ENCODE measurements at places on chromosomes 16 and 17.
A peak's percentile ranks its signal among the peaks of the same experiment; 100 is the strongest.

GRCh38 chr16:70788668-70789594 lies 12.0 kb downstream of the VAC14 start:
- no peak for DNase-seq

DNA sequence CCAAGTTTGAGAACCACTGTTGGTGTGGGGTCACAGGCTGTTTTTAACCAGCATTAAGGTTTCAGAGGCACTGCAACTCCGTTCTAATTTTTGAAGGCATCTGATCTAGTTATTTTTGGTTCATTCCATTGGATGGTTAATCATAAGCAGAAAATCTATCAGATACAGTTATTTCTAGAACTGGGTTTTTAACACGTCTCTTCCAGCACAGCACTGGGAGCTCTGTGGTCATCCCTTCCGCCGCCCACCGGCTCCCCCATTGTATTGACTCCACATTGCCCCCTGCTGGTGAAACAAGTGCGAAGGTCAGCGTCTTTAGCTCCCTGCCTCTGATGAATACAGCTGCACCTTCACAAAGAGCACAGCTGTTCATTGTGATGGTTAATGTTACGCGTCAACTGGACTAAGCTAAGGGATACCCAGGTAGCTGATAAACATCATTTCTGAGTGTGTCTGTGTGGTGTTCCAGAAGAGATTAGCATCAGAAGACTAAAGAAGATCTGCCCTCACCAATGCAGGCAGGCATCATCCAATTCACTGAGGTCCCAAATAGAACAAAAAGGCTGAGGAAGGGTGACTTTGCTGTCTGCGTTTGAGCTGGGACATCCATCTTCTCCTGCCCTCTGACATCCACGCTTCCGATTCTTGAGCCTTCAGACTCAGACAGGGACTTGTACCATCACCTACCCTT lies 8.5 kb downstream of the CCL18 start:
- DNase-seq, result peak; percentile 71

GRCh38 chr17:50867363-50868139 lies 1.4 kb upstream of the TOB1 start:
- DNase-seq, result peak; percentile 84

GRCh38 chr16:51881731-51882130 lies 665.2 kb downstream of the TOX3 start:
- no peak for DNase-seq

DNA sequence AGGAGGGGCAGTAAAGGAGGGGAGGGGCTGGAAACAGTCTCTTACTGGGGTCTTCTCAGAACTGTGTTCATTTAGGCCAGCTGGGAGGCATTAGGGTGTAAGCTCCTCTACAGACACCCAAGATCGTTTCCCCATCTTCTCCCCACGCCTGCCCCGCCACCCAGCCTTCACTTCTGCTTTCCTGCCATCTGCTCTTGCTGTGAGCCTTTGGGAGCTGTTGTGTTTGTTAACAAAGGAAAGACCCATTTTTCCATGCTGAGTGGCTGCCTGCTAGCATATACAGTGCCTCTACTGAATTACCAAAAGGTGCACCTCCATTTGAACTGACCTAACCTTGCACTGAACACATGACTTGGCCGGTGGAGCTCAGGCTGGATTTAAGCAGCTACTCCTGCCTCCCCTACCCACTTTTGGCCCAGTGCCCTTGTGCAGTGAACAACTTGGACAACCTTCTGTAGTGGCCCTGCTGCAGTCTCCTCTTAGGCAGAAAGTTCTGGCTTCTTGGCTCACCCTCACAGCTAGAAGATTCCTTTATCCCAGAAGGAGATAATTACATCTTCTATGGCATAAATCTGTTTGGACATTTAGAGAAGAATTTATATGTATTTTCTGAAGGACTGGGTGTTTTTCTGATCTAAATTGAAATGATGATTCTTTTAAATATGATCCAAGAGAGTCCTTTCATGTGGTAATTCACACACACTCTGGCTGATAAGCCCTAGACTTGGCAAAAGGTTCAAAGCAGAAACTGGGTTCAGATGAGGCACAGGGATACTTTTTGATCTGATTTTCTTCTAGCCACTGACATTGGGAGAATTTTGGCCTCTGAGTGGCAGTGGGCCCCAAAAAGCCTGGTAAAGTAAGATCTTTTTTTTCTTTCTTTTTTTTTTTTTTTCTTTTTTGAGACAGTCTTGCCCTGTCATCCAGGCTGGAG lies 81.9 kb upstream of the HNF1B start:
- no peak for DNase-seq

DNA sequence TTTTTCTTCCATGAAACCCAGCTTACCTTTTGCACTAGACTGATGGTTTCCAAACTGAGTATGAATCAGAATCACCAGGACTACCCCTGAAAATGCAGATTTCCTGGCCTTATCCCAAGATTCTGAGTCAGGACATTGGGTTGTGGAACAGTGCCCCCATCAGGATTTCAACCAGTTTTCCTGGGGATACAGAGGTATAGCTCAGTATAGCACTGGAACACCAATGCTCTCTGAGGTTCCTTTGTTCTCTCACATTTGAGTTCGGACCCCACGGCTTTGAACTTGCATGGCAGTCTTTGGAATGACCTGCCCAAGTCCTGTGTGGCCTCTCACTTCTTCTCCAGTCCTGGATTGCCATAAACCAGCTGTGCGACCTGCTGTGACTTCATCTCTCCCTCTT lies 12.8 kb upstream of the CCL8 start:
- DNase-seq, result no peak

DNA sequence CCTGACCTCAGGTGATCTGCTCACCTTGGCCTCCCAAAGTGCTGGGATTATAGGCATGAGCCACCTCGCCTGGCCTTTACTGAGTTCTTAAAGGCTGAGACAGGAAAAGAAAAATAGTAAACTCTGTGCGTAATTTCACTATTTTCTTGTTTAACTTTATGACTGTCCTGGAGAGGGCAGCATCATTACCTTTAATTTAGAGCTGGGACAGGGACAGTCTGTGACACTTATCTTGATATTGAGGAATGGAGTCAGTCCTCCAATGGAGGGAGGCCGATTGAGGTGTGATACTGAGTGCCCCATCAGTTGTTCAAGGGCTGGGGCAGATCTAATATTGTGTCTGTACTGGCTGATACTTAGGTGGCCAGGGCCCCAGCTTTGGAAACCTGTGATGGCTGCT lies 21.5 kb upstream of the SPN start:
- peak; percentile 51 for DNase-seq

- no peak for DNase-seq
Measured at GRCh38 chr16:77786186-77786847, 2.0 kb upstream of the VAT1L start.

- DNase-seq, result no peak
Measured at GRCh38 chr17:44307387-44308186, 814 bp upstream of the RUNDC3A start.

Data from GM13977 (cell line).